ENCODE measurements at places on chromosomes 2 and 18. TPM values are rescaled to one million over a fixed set of nuclear protein-coding genes. Genes with fewer than 3 reads are reported as not detected.
A peak's percentile ranks its signal among the peaks of the same experiment; 100 is the strongest.

SUMO1 gene
- 202 TPM for total RNA-seq

BCL11A gene
- 92.7 TPM for total RNA-seq

REG1B gene
- not detected for total RNA-seq

GALNT5 gene
- total RNA-seq, result 0.17 TPM

DNA sequence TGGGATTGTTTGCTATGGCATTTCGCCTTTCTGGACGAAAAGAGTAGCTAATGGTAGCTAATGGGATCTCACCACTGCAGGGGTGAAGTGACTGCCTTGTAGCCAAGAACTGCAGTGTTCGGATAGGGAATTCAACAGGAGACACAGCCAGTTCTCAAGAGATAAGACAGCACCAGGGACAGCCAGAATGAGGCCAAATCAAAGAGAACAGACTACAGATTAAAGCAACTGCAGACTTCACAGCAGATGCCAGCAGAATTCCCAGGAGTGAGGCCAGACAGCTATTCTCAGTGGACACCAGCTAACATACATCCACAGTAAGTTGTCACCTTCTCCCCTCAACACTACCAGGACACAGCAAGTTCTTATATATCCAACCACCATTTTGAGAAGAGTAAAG is 124.0 kb downstream of the PLA2R1 start:
- H3K27me3 ChIP-seq, result no peaks in the 10 kb centered on the region
- H3K4me1 ChIP-seq, result no peaks in the 10 kb centered on the region
- DNase-seq, result no peak
- no peak overlapping the region for H3K4me3 ChIP-seq

DNA sequence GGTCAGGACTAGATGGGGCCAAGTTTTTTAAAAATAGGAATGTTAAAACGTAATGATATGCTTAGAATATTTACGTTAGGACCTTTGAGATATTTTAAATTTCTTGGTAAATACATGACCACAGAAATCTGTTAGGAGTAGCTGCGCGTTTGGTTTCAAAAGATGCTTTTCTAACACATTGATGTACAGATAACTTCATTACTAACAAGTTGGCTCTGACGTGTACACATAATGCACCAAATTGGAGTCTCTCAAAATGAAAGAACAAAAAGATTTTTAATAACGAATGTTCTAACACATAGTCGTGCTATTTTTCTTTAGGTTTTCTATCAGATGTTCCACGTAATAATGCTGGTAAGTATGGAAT is 608 bp downstream of the PHOSPHO2 start:
- peak overlapping the region; percentile 87 for H3K4me3 ChIP-seq
- no peaks in the 10 kb centered on the region for H3K36me3 ChIP-seq
- DNase-seq, result no peak
- no peaks in the 10 kb centered on the region for H3K27me3 ChIP-seq
- no peaks in the 10 kb centered on the region for H3K4me1 ChIP-seq

GRCh38 chr2:187051350-187051749 is 202.4 kb upstream of the ZSWIM2 start:
- H3K4me1 ChIP-seq, result no peaks in the 10 kb centered on the region
- H3K27me3 ChIP-seq, result no peaks in the 10 kb centered on the region
- H3K4me3 ChIP-seq, result no peak overlapping the region
- DNase-seq, result no peak
- no peak overlapping the region for H3K27ac ChIP-seq
- no peaks in the 10 kb centered on the region for H3K36me3 ChIP-seq

- H3K27ac ChIP-seq, result no peak overlapping the region
- DNase-seq, result no peak
- H3K36me3 ChIP-seq, result no peaks in the 10 kb centered on the region
- no peaks in the 10 kb centered on the region for H3K27me3 ChIP-seq
These were observed 565.2 kb upstream of the LINC00305 start for GRCh38 chr18:64714086-64714485.

DNA sequence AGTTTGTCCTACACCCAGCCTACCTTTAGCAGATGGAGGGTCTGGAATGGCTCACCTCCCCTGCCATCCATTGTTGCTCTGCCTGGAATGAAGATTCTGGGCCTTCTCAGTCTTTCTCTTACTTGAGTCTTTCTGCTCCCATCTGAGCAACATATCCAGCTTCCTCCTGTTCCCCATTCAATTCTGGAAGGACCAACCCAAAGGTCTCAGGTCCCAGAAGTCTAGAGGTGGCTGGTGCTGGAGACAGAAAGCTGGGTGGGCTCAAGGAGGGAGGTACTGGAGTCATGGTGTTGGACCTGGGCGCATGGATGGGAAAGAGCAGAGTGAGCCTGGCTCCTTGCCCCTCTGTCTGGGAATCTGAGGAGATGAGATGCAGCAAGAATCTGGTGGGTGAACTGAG is 93.5 kb upstream of the SIX3 start:
- H3K4me3 ChIP-seq, result no peak overlapping the region
- no peaks in the 10 kb centered on the region for H3K4me1 ChIP-seq

Data from H9 (cell line).